ENCODE measurements at places on chromosomes 4 and X.

GRCh38 chr4:165199286-165199685 is 8.1 kb upstream of the KLHL2 start:
- no peak for DNase-seq

DNA sequence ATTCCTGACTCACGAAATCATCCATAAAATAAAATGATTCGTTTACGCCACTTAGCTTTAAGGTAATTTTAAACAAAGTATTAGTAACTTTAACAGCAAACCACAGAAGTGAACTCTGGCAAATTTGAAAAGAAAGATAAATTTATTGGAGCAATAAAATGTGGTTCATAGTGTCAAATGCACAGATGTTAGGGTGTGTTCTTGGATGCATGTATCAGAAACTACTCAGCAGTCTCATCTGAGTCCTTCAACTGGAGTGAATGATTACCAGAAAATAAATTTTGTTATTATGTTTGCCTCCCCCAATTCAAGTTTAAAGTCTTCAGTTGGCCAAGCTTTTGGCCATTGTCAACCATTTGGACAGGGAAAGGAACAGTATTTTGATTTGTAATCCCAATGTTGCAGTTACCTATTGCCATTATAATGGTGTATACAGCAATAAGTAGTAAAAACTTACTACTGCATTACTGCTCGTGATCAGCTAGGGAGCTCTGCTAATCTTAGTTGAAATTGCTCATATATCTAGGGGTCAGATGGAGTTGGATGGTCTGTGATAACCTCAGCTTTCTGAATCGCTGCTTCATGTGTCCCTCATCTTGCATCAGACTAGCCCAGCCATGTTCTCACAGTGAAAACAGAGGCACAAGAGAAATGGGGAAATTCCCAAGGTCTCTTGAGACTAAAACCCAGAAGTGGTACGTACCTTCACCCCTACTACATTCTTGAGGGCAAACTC is 254.6 kb upstream of the KCNIP4 start:
- no peak for DNase-seq

GRCh38 chrX:39600222-39600621 is 497.5 kb downstream of the BCOR start:
- DNase-seq, result no peak

- no peak for DNase-seq
Measured at GRCh38 chr4:114277690-114278089, 298.2 kb upstream of the ARSJ start.

- no peak for DNase-seq
Measured at GRCh38 chr4:15240764-15241163, 187.1 kb upstream of the C1QTNF7 start.

DNA sequence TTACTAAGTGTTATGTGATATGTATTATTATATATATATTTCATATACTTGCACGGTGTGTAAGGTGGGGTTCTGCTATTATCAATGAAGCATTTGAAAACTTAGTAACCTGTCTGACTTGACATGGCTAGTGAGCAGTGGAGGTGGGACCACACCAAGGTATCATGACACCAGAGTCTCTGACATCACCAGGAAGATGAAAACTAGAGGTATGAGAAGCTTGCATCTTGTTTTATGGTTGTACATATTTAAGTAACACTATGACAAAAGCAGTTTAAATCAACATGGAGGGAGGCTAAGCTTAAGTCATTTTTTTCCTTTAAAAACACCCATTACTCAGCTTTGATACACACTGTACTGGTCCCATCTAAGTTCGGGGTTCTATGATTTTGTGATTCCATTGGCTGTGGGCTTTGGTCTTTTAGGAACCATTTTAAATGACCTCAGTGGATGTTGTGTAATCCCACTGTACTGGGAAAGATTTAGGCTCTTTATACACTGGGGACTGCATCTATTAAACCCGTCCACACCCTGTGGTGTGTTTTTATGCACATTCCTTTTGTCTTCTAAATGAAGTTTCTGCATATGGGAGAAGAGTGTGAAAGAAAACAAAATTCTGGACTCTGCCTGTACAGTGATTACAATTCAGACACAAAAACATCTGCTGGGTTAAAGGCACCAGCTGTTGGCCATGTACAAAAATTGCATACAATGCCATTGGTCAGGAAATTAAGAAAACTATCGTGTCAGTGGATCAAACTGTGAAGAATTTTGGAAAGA is 570.6 kb downstream of the SPRY1 start:
- no peak for DNase-seq

Data from activated CD4-positive, alpha-beta T cell treated with anti-CD3 and anti-CD28 coated beads, Interleukin-2, amount 10 ng/mL, durations not matched to agents 7 days and 5 days (primary cell).